ENCODE measurements at places on chromosomes 3 and 15.
A peak's percentile ranks its signal among the peaks of the same experiment; 100 is the strongest.

DNA sequence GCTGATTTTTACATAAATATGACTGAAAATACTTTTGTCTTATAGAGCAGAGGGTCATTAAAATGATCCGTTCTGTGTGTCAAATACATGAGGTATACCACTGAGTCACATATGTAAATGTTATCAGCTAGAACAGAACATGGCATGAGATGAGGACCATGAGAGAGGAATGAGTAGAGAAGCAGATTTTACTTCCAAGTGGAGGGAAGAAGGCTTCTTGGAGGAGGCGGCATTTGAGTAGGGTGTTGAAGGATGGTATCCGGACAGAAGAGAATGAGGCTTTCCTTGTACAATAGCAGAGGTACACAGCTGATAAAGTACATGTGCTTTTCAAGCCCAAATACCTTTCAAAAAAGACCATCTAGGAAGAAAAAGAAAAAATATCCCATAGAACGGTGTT, 4.8 kb downstream of the LIPC start:
- DNase-seq: no peak

DNA sequence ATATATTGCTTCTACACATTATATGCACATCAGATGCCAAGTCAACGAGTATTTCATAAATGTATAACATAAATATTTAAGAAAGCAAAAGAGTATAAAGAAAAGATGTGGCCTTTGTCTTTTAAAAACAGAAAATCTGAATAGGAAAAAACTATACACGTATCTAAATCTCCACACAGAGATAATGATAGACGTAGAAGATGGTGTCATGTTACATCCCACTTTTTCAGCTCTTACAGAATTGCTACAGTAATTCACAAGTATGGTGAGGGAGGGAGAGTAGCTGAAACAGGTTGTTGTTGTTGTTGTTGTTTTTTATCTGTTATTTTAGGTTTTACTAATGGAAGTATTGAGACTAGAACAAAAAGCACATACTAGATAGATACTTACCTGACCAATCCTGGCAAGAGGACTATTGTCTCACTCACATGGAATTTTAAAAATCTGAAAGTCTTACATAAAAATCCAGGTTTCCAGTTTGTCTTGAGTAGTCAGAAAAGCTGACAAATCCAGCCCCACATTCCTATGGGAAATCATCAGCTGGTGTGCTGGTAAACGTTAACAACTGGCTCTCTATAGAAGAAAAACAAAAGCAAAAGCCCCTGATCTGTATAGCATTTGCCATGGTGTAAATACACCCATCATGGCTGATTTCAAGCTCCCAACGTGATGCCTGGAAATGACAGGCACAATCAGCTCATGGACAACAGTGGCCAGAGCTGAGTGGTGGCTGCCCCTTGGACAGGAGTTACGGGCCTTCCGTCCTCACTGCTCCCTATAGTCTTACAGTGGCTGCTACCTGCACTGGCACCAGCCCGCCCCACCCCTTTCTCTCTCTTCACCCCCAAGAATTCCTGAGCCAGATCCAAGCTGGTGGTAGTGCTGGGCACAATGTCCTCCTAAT, 47.4 kb upstream of the VGLL4 start:
- DNase-seq: no peak

GRCh38 chr3:195064300-195064931, 206.5 kb downstream of the XXYLT1 start:
- DNase-seq: no peak

GRCh38 chr15:76865548-76865991, 39.6 kb downstream of the SCAPER start:
- DNase-seq: no peak

DNA sequence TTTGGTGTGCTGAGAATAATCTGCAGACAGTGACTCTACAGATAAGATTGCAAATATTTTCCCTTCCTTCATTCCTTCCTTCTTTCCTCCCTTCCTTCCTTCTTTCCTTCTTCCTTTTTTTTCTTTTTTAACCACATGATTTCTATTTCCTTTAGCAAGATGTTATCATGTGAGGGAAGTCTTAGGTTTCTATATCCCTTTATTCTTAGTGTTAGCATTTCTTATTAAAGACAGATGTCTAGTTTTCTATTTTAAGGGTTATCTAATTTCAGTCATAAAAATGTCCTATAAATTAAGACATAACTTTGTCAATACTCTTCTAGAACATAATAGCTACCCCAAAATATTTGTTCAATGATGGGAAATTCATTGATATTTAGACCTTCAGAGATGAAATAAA, 470.9 kb downstream of the LPP start:
- DNase-seq: no peak

- DNase-seq: no peak
These were observed 16.8 kb downstream of the EPHA6 start for GRCh38 chr3:96831175-96831574.

DNA sequence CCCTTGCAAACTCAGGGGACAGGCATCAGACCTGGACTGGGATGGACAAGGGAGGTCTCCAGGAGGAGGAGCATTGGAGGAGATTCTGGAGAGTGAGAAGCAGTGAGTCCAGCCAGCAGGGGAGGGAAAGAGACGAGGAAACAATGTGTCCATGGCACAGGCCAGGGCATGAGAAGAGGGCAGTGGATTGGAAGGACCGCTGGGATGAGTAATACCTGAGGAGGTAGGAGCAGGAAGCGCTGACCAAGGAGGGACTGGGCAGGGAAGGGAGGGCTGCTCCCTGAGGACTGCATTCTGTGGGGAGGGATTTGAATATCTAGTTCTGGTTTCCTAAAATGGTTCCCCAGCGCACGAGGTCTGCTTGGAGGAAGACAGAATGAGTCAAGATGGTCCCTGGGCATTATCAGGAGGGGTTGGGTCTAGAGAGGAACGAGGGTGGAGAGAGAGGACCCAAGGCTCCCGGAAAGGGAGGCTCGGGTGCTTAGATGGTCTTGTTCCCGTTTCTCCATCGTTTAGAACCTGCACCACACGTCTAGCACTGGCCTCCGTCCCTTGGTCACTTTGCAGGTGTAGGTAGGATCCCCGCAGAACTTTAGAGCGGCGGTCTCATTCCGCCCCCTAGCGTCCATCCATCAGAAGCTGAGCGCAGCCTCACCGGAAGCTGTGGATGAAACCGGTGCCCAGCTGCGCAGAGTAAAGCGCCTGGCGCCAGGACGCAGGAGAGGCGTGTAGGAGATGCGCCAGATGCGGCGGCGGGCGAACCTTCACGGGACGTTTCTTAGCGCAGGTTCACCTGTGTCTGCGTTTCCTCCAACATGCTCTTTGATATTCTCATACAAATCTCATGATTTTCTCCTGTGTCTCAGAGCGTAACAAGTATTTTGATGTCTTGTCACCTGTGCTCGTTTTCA, 190.7 kb upstream of the NDN start:
- DNase-seq: no peak

DNA sequence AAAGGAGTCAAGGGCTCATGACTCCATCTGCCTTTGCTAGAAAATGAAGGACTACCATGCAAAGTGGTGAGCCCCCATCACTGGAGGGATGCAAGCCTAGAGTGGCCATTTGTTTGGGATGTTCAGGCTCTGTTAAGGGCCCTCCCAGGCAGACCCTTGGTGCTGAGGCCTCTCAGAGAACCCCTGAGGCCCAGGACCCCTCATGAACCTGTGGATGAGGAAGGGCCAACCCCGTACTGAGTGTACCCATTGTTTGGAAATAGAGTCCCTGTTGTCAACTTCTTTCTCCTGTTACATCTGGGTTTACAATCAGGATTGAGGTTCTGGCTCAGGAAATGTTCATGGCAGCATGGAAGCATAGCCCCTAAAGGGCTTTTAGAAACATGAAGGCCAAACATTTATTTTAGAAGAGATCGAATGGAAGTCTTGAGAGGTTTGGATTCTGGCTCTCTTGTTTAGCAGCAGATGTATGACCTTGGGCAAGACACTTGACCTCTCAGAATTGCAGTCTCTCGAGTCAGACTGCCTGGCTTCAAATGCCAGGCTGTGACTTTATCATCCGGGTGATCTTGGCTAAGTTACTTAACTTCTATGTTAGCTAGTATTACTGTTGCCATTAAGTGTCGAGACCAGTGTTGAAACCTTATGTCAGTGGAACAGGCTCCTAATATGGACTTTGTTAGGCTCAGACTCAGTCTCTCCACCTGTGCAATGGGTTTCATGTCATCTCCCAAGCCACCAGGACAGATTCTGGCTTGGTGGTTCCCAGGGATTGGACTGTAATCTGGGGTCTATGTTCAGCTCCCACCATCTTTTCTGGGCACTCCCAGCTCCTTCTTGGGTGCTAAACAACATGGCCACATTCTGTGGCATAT, 12.4 kb downstream of the ITGA11 start:
- DNase-seq: no peak

- DNase-seq: no peak
These were observed 20.4 kb downstream of the KPNA4 start for GRCh38 chr3:160544844-160545503.

DNA sequence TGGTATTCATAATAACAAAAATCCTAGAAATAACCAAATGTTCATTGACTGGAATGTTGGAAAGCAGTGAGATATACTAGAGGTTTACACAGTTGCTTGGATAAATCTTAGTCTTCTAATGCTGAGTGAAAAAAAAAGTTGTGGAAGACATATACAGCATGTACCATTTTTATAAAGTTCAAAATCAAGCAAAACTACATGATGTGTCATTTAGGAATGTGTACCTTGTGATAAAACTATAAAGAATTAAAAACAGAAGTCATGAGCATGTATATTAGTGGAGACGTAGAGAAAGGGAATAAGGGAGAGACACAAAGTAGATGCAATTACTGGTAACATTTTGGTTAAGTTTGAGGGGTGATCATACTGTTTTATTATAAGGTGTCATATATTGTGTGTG, 45.2 kb downstream of the FBXL2 start:
- DNase-seq: no peak

DNA sequence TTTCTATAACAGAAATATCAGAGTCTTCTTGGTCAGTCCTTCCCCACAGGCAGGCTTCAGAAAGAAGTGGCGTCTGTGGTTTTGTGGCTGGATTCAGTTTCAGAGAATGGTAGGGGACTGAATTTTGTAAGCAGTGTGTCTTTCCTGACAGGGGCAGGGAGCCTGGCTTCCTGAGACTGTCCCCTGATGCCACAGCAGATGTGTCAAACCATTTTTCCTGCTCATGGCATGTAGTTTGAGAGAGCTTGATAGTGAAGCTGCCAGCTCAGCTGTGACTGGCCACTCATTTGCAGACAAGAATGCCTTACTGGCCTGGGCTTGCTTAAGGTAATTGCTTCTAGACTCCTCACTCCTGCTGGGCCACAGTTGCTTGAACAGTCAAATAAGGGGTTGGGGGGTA, 26.4 kb downstream of the LARS2 start:
- no peak for DNase-seq

- DNase-seq: no peak
These were observed 106.3 kb downstream of the PLD1 start for GRCh38 chr3:171704002-171704401.

GRCh38 chr3:149609595-149609994, 48.2 kb downstream of the WWTR1 start:
- no peak for DNase-seq

- DNase-seq: peak; percentile 31
These were observed 54.5 kb downstream of the PSMD6 start for GRCh38 chr3:63968612-63969350.

DNA sequence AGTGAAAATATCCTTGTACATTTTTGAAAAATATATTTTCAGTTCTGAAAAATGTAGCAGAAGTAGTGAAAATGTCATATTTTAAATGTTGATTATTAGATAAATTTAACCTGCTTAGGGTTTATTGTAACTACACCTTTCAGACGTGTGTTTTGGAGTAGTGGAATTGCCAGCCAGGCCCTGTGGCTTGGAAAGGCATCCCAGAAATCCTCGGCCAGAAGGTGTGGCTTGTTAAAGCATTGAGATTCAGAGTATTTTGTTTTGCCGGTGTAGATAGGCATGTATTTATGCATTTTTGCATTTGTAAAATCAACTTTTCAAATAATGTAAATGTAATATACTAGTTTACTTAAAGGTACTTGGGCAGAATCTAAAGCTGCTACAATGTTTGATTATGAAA, 7.0 kb downstream of the EBLN2 start:
- DNase-seq: no peak

- DNase-seq: peak; percentile 73
These were observed at the start of gene GOLGA8A for GRCh38 chr15:34437687-34438086. TSS of gene GOLGA8A (minus strand) at chr15:34437808. CDS start at chr15:34389691, 48,117 bp downstream.

- DNase-seq: no peak
These were observed 209.2 kb upstream of the NR2F2 start for GRCh38 chr15:96121086-96121920.
